Calu3 (cell line): ENCODE measurements at places on chromosomes 3 and 15.

- no peak for DNase-seq
These were observed 74.0 kb upstream of the SNRPA1 start for GRCh38 chr15:101368861-101369642.

DNA sequence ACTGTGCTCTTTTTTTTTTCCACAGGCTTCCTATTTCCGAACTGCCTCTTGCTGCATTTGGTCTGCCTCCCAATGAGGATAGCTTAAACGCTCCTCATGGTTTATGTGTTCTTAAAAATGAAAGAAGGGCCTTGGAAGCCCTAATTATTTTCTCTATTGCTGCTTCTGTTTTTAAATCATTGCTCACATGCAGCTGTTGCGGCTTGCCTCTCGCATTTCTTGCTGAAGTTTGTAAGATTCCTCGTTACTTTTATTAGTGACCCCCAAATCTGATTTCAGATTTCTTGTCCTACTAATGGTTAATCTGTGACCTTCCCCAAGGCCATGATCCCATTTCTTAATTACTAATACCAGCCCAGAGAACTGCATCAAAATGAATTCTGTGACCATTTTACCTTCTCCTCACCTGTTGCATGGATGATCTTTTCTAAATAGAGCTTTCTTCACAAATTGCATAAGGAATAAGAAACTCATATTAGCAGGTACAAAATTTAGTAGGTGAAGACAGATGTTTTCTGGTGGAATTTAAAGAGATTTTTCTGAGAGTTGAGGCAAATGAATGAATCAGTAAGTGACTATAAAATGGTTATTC, 1.8 kb downstream of the UBE2E1 start:
- DNase-seq: no peak

GRCh38 chr3:64054488-64054887, 31.2 kb upstream of the PSMD6 start:
- DNase-seq: no peak

- peak; percentile 57 for DNase-seq
These were observed 86.9 kb downstream of the DCLK3 start for GRCh38 chr3:36677331-36678007.

- no peak for DNase-seq
These were observed 36.8 kb upstream of the GOLGA6L2 start for GRCh38 chr15:23483821-23484299.

DNA sequence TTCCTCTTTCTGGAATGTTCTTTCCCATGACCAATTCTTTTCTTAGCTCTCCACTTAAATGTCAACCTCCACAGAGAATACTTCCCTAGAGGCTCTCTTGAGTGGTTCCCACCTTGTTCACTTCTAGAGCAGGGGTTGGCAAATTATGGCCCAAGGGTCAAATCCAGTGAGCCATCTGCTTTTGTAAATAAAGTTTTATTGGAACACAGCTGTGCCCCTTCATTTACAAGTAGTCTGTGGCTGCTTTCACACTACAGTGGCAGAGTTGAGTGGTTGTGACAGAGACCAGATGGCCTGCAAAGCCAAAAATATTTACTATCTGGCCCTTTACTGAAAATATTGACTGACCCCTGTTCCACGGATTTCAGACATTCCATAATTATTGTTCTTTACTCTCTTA, 166.2 kb downstream of the WNT5A start:
- no peak for DNase-seq

GRCh38 chr3:120497336-120497735, 46.5 kb upstream of the FSTL1 start:
- no peak for DNase-seq

DNA sequence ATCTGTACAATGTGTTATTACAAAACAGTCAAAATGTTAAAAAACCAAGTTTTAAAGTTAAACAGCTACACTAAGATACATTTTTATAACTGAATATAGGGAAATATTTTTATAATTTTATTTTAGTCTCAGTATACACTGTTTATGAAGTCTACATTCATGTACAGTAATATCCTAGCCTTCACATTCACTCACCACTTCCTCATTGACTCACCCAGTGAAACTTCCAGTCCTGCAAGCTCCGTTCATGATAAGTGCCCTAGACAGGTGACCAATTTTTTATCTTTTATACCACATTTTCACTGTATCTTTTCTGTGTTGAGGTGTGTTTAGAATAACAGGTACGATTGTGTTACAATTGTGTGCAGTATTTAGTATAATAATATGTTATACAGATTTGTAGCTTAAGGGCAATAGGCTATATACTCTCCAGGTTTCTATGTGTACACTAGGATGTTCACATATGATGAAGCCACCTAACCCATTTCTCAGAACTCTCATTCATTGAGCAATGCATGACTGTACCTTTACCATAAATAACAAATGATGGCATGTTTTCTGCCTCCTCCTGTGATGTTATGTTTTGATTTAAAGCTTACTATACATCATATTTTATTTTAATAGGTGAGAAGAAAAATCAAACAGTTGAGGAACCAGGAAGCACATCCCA, 388.4 kb upstream of the NDN start:
- DNase-seq: no peak

- DNase-seq: no peak
These were observed 283.3 kb downstream of the KLF13 start for GRCh38 chr15:31609906-31610305.

GRCh38 chr3:134971306-134971705, 176.2 kb downstream of the EPHB1 start:
- no peak for DNase-seq

GRCh38 chr3:173266441-173266840, 125.4 kb upstream of the SPATA16 start:
- no peak for DNase-seq

DNA sequence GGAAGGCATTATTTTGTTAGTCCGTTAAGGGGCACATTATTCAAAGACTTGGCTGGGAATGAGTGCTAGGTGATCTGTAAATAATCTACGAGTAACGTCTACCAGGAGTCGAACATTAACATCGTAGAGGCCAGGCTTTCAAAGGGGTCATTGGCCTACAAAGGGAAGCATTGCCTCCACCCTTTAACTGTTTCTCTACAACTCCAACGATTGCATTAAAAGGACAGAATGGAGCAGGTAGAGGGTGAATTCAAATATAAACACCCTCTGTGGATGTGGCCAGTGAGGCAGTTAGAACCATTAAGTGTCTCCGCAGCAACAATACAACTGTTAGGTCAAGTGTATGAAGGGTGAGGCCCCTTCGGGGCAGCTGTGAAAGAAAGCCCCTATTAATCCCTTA, 126.0 kb upstream of the LMOD3 start:
- peak; percentile 28 for DNase-seq
